ENCODE measurements at places on chromosomes 5 and 9.

GRCh38 chr9:105967797-105968196, 273.5 kb downstream of the TMEM38B start:
- no peak for DNase-seq

DNA sequence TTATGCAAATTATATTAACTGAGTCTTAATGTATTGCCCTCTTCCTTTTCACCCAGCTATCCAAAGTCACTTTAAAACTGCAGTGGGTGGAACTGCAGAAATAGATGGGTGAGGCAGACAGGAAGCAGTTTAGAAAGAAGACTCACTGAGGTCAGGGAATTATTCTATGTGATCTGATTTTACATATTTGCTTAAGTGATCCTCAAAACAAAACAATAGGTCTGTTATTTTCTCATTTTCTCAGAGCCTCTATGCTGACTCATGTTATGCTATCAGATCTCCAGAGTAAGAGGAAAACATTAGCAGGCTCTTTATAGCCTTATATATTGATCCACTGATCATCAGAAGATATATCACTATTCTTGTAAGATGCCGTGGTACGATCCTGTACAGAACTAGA, 63.5 kb downstream of the MRPS27 start:
- DNase-seq, result no peak

GRCh38 chr9:133998915-133999595, 6.9 kb upstream of the VAV2 start:
- DNase-seq, result no peak

DNA sequence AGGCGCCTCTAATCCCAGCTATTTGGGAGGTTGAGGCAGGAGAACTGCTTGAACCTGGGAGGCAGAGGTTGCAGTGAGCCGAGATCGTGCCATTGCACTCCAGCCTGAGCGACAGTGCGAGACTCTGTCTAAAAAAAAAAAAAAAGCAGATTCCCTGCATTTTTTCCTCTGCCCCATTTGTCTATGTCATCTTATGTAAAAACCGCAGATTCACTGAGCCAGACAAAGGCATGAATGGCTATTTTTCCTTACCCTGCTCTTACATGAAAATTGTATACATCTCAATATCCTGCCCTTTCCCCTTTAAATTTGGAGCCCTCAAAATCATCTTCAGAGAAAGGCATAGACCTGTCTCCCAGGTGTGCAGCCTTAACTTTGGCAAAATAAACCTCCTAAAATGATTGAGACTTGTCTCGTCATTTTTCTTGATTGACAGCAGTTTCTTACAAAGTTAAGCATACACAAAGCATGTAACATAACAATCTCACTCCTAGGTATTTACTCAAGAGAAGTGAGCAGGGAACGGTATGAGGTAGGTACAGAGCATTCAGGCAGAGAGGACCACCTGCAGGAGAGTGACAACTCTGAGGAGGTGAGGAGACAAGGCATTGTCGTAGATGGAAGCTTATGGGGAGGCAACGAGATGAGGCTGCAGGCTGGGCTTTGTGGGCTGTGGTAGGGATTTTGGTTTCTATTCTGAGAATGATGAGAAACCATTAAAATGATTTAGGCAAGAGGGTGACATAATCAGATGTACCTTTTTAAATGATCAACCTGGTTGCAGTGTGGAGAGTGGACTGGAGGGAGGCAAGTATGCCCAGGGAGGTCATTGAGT, 65.7 kb upstream of the IL6ST start:
- DNase-seq, result no peak

DNA sequence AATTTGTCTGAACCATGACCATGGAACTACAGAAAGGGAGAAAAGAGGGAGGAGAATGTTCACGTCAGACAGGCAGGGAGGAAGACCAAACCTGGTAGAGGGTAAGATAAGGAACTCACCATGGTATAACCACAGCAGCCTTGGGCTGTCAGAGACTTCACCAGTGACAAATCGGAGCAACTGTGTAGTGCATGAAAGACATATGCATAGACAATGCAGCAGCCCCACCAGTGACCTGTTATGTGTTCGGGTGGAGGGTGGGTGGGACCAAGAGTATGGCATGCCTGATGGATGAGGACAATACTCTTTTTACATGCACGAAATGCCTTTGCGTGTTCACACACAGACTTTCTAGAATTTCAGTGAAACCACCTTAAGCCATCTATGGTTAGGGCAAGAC, 221.8 kb upstream of the RASEF start:
- no peak for DNase-seq

DNA sequence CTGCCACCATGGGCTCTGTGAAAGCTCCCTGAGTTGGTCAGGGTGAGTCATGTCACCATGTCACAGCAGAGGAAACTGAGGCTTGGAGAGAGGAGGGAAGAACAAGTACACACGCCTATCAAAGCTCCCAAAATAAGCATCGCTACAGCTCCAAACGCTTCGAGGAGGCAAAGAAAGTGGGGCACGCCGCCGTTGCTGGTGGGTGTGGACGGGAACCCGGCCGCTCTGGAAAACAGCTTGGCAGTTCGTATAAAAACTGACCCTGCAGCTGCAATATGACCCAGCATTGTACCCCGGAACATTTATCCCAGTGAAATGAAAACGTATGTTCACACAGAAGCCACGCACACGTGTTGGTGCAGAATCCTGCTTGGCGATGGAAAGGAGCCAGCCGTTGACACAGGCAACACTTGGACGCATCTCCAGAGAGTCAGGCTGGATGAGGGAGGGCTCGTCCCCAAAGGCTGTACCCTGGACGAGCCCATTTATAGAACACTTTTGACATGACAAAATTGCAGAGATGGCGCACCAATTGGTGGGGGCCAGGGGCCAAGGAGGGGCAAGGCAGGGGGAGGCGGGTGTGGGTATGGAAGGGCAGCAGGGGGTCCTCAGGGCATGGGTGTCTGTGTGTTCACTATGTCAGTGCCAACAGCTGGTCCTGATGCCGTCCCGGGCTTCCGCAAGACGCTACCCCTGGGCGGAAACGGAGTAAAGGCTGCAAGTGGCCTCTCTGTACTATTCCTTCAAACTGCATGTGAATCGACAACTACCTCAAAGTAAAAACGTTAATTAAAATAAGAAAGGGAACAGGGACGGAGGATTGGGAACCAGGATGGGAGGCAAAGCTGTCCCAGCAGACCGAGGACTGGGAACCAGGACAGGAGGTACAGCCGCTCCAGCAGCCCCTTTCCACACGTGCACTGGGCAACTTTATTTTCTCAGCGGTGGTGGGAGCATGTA, 173.0 kb downstream of the OLFM1 start:
- DNase-seq, result no peak
